ENCODE measurements at places on chromosomes 16 and 17.

DNA sequence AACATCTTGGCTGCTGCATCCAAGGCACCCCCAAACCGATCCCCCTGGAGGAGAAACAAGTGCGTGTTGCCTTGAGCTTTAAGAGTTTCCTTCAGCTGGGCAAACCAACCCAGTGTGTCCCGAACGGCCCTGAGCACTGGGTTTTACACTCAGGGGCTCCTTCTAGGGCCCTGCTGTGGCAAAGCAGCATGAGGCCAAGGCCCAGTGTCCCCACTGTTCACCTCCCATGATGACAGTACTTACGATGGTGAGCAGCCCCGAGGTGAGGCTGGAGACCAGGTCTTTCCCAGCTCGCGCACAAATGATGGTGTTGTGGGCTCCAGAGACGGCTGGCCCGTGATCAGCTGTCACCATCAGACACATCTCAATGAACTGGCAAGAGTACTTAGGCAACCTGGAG is 6.6 kb upstream of the KLHL11 start:
- no peak for DNase-seq

DNA sequence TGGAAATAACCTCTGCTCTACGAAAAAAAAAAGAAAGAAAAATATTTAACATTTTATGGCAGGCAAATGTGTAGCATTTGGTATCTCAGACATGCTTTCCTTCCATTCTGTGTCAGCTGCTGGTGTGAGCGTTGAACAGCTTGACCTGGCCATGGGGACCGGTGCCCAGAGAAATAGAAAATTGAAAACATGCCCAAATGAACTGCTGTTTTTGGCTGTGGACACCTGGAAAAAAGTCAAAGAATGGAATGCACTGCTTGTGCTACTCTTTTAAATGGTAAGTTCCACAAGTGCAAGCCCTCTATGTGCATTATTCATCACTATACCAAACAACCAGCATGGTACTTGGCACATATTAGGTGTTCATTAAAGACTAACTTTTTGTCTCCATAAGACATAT is 127.2 kb downstream of the CDH8 start:
- no peak for DNase-seq

- no peak for DNase-seq
These were observed 56.1 kb downstream of the IRF8 start for GRCh38 chr16:85954927-85955519.

DNA sequence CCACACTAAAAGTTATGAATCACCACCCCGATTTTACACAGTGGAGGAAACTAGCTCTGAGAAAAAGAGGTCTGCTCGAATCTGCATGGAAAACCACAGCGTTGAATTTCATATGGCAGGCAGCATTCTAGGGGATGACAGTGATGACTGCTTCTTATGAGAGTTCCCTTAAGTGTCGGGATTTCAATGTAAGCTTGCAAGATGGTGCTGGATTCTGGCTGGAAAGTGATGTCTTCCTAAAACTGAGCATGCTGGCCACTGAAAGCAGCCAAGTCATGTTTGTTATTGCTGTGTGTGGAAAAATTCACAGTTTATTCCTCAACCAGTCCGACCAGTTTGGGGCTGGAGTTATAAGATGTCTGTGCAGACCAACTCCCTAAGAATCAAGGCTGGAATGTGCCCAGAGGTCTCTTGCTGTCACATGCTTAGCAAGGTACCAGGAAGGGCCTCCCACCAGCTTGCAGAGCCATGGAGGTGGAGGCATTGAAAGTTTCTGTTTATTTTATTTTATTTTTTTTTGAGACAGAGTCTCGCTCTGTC is 37.2 kb upstream of the GAN start:
- no peak for DNase-seq

- no peak for DNase-seq
These were observed 55.1 kb downstream of the SOX9 start for GRCh38 chr17:72175787-72176515.

GRCh38 chr17:70256751-70257150 is 87.4 kb downstream of the KCNJ2 start:
- peak; percentile 19 for DNase-seq

DNA sequence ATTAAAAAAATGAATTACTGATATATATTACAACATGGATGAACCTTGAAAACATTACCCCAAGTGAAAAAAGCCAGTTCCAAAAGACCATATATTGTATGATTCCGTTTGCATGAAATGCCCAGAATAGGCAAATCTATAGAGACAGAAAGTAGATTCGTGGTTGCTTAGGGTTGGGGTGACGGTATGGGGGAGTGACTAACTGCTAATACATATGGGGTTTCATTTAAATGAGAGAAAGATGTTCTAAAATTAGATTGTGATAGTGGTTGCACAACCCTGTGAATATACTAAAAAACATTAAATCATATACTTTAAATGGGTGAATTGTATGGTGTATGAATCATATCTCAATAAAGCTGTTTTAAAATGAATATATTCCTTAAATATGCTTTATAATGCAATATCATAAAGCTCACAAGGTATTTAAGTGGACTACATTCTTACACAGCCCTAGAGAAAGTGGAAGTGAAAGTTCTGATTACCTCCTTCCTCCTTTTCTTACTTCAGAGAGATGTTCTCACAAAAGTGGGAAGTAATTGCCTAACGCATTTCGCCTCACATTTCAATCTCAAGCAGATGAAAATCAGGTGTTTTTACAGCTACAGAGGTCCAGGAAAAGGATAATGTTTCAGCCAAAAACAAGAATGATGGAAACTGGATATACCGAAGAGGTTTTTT is 142.7 kb upstream of the GNAO1 start:
- no peak for DNase-seq

DNA sequence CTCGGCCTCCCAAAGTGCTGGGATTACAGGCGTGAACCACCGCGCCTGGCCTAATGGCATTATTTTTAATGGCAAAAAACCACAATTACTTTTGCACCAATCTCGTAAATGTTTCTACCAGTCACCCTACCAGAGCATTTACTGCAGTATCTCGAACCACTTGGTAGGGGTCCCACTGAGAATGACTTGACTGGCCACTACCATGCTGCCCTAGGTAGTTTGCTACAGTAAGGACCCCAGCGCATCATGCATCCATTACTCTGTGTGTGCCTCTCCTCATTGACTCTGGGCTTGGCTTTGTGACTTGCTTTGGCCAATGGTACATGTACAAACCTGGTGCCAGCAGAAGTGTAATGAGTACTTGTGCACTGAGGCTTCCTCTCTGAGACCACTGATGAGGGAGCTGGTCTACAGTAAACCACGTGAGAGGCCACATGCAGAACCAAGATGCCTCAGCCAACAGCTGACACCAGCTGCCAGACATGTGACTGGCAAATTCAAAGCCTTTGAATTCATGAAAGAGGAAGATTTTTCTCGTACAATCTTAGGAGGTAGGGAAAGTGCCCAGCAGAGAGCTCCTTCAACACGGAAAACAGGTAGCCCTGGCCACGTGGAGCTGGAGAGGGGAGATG is 421.7 kb upstream of the C16orf82 start:
- DNase-seq: no peak

GRCh38 chr17:12637745-12638651 is 27.7 kb upstream of the MYOCD start:
- no peak for DNase-seq

DNA sequence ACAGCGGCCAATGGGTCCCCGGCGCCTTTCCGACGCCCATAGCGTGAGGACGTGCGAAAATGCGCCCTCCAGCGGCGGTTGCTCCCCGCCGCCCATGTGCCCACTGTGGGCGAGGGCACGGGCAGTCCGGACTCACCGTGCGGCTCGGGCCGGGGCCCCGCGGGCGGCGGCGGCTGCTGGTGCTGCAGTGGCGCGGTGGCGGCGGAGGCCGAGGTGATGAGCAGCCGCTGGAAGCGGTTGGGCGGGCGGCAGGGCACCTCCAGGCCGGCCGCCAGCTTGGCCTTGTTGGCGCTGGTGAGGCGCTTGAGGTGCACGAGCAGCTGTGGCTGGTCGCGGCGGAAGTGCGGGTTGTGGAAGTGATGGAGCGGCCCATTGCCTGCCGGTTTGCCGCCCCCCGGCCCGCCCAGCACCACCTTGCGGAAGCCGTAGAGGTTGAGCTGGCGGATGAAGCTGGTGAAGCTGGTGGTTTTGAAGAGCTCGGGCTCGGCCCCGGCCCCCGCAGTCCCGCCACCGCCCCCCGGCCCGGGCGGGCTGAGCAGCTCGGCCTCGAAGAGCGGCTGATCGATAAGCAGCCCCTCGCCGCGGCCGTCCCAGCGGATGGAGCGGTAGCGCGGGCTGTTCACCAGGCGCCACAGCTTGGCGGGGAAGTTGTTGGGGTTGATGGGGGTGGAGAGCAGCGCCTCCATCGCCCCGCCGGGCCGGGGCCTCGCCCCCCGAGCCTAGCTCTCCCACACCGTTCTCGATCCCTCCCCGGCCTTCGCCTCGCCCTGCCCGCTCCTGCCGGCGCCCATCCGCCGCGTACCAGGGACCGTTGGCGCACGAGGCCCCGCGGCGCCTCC is at the start of gene HSF5:
TSS of gene HSF5 (minus strand) at position 820 of the 839 bp plus-strand sequence. CDS start at position 686, 134 bp downstream.
- peak; percentile 19 for DNase-seq

DNA sequence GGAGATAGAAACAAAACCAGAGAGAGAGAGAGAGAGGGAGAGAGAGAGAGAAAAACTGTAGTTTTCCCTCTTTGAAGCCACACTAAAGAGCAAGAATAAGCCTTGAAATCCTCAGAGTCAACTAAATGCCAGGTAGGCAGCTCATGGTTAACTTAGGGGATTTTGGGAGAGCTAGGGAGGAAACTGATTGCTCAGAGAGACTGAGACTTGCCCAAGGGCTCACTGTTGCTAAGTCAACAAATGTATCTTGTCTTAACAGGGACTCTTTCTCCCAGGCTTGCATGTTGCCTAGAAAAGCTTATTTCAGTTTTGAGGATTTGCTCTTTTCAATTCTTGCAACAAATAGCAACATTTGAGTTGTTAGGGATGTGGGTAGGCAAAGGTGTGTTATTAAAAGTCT is 4.5 kb upstream of the SLC5A11 start:
- no peak for DNase-seq

GRCh38 chr16:70395345-70395901 is 43.5 kb downstream of the ST3GAL2 start:
- peak; percentile 59 for DNase-seq

DNA sequence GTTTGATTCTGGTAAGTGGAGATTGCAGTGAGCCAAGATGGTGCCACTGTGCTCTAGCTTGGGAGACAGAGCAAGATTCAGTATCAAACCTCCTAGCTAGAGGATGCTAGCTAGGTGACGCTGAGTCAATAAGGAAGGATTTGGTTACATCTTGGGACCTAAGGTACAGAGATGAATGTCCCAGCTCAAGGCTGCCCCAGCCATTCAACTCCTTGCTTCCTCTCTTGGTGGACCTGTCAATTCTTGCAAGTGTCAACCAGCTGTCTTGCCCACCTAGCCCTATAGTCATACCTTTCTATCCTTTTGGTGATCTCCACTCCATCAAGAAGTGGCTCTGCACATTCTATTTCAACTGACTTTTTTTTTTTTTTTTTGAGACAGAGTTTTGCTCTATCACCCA is 1.4 kb upstream of the MILR1 start:
- DNase-seq: no peak

All from endothelial cell of umbilical vein (primary cell).